ENCODE measurements at places on chromosomes 6 and 20.
A peak's percentile ranks its signal among the peaks of the same experiment; 100 is the strongest.

DNA sequence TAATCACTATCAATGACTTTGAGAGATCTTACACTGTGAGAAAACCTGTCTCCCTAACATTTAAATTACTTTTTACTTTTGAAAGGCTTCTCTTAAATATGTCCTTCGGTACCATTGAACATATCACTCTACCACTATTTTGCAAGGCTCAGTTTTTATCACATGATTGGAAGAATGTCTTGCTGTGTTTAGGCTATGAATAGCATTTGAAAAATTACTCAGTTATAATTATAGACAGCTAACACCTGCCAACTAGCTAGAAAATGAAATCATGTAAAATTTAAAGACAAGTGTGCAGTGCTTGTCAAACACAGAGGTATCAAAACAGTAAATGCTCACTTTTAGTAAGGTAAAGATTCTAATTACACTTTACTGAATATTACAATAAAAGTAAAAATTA, 11.0 kb downstream of the SESN1 start:
- DNase-seq = no peak

DNA sequence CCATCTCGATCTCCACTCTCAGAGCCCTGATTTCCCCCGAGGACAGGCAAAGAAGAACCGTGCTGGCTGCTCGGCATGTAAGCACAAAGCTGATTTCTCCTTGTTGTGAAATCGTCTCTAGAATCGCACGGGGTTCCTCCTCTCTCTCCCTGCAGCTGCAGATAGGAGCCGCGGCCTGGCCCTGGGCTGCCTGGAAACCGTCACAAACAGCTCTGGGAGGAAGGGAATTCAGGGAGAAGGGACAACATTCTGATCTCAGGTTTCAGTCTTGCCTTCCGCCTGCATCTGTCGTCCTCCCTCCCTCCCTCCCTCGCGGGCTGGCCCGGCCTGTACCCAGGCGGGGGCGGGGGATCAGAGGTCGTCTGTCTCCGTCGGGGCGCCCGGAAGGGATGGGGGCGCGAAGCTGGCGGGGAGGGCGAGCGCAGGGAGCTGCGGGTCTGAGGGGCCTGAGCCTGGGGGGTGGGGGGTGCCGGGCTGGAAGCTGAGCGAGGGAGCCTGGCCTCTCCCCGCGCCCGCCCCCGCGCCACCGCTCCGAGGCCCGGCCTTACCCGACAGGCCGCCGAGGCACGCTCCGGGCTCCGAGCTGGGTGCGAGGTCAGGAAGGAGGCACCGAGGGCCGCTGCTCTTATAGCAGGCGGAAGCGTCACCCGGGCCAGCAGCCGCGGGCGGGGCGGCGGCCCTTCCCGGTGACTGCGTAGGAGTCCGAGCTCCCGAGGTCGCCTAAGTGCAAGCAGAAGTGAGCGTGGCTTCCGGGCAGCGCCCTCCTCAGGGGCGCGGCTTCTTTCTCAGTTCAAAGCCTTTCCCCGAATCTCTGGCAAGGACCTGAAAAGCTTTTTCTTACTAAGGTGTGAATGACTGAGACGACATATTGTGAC, at the start of gene SERPINB1:
TSS of gene SERPINB1 (minus strand) at position 600 of the 875 bp plus-strand sequence. CDS start 1,277 bp downstream, outside the sequence.
- peak; percentile 89 for DNase-seq

- DNase-seq = no peak
Observed at GRCh38 chr6:154632119-154632518, 101.1 kb upstream of the SCAF8 start.

DNA sequence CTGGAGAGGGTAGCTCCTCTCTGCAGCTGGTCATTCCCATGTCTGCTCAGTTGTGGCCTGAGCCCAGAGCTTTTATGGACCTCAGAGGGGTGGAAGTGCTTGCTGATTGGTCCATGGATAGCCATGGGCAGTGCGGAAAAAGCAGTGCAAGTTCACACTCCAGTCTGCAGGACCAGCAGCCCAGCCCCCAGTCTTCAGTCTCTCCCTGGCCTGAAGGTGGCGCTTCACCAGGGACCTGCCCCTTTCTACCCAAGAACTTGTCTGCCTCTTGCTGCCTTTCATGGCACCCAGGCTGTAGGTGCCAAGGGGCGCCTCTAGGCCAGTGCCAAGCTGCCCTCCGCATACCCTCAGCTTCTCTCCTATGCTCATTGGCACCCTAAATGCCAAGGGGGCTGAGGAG, 91.0 kb downstream of the TBXT start:
- DNase-seq = no peak

- no peak for DNase-seq
Observed at GRCh38 chr6:12014027-12014872, 2.1 kb downstream of the HIVEP1 start.

DNA sequence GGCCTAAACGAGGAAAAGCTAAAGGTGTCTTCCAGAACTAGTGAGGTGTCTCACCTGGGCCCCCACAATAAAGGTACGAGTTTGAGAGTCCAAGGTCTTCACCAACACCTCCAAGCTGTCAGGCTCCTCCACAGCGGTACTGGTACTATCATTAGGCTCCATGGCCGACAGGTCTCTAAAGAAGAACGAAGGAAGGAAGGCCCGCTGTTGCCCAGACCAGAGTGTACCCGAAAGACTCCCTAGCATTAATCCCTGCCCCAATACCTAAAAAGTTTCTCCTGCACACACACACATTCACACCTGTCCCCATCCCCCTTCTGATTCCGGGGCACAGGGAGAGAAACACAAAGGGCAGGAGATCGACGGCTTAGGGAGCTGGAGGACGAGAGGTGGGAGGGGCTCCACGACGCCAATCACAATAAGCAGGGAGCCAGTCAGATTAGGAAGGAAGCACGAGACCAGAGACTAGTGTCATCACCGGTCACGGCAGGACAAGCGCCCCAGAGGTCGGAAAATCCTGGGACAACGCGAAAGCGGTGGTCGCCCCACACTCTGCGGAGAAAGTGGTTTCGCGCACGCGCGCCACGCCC, 764 bp downstream of the BAG6 start:
- DNase-seq = peak; percentile 85

DNA sequence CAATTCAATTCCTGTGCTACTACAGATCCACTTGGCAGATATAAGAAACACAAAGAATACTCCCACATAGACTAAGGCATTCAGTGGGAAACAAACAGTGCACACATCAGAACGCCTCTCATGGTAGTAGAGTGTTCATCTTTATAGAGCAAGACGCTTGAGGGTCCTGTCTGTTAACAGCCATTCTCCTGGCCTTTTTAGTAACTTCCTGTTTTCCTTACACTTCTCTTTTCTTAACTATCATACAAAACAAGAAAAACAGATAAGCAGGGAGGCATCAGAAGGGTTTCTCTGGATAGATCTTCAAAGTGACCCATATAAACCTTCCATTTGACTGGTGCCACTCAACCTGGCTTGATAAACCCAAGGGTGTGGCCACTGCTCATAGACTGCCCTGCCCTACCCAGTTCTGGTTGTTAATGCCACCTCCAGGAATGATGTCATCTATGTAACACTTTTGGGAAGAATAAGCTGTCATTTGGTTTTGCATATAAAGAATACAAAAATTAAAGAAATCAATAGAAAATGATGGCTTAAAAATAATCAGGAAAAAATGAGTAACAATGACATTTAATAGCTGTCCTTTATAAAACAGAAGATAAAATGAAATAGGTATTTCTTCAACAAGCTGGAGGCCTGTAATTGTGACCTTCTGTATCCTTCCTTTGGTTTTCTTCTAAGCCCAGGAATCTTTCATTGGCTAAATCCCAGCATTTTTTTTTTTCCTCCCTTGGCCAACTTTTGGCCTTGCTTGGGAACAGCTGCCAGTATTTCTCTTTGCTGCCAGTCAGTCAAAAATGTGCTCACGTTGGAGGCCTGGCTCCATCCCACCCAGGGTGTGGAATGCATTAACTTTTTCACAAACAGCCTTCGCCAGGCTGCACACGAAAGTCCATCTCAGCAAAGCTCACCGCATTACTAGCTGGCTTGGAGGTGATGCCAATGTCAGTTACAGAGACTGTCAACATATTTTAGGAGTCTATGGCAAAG, 103.5 kb downstream of the GJA10 start:
- DNase-seq = no peak

GRCh38 chr6:156555116-156555515, 222.1 kb upstream of the ARID1B start:
- DNase-seq = no peak

DNA sequence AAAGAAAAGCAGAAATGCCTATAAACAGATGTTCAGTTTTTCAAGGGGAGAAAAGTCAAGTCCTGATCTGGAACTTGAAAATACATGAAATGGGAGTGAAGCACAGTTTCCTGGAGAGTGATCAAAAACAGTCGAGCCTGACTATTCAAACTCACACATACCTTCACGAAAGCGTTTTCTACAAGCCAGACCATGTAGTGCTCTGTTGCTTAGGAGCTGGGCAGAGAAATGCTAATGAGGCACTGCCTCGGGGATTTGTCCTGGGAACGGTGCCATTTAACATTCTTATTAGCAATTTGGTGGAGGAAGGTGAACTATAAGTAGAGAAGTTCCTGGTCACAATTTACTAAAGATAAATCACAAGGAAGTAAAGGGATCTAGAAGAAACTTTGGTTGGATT, 5.9 kb downstream of the NHSL1 start:
- DNase-seq = no peak

GRCh38 chr20:22070610-22071058, 365.2 kb downstream of the PAX1 start:
- DNase-seq = no peak

DNA sequence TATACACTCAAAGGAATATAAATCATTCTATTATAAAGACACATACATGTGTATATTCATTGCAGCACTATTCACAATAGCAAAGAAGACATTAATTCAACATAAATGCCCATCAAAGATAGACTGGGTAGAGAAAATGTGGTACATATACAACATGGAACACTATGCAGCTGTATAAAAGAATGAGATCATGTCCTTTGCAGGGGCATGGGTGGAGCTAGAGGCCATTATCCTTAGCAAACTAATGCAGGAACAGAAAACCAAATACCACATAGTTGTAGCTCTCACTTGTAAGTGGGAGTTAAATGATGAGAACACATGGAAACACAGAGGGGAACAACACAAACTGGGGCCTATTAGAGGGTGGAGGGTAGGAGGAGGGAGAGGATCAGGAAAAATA, 121.0 kb upstream of the LOC128125822 start:
- DNase-seq = no peak

DNA sequence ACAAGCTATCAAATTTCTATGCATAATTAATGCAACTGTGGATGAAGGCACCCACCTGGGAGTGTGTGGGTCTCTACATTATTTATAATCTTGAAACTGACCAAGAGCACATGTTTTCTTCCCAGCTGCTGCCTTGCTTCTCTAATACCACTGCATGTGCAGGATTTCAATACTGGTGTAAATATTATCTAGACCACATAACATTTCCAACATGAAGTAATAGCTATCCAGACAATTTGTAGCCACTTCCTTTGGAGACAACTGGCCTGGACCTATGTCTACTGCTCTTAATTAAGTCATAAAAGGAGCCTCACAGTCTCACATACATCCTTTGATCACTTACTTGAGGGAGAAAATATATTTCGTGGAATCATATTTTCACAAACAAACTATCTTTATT, 180.7 kb downstream of the HIVEP2 start:
- DNase-seq = no peak

DNA sequence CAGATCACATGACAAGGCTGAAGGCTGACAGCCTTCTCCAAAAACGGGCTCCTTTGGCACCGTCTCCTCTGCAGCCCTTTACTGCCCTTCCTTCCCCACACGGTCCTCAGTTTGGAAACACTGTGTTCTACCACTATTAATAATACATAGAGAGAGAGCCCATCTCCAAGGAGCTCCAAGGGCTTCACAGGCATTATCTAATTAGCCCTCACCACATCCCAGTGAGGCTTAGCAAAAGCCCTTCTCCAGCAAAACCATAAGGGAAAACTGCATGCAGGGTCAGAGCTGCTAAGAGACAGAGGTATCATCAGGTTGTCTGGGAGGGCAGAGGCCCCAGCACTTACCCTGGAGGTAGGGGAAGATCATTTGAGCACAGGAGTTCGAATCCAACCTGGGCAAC, 169.3 kb upstream of the JARID2 start:
- DNase-seq = no peak

- DNase-seq = no peak
Observed at GRCh38 chr20:36113566-36114250, 40.8 kb upstream of the EPB41L1 start.

DNA sequence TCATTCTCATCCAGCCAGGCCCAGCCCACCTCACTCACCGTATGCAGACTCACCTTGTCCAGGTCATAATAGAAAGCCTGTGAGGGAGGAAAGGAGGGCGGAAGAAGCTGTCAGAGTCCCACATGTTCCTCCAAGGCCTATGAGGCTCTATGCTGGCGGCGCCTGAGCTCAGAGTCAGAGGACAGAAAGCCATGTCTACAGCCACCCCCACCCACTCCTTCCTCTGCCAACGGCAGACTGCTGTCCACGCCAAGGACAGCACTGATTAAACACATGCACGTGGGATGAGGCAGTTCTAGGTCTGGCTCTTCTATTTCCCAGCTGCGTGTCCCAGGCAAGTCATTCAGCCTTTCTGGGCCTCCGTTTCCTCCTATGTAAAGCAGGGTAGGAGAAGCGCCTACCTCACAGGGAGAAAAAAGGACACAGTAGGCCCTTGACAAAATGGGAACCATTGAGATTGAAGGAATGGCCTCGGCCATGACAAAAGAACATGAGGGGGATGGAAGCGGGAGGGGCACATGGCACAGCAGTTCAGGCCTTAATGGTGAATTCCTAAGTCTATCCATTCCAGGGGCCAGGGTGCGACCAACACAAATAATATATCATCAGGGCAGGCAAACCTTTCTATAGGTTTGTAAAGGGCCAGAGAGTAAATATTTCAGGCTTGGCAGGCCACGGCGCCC, 80.1 kb downstream of the RIPOR3 start:
- DNase-seq = no peak

GRCh38 chr6:112946051-112946450, 598.9 kb downstream of the RFPL4B start:
- DNase-seq = no peak

Data from NCI-H748 treated with DMSO at 0.1 percent for 48 hours (cell line).